ENCODE measurements at places on chromosomes 5 and 9.

DNA sequence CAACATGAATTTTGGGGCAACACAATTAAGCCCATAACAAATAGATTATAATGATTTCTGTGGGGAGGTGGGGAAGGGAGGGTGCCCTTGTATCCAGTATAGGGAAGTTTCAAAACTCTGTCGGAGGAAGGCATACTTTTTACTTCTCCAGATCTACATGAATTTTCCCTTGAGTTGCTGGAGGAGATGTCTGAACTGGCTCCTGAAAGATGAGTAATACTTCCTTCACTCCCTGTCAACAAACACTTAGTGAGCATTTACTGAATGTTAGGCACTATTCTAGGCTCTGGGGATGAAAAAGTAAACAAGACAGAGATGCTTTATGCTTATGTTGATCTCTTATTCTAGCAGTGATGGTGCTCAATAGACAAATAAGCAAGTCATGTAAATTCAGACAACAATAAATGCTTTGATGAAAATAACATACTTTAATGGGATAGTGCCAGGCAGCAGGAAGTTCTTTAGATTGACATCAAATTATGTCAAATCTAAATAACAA lies 197.9 kb upstream of the ANKH start:
- DNase-seq = no peak

DNA sequence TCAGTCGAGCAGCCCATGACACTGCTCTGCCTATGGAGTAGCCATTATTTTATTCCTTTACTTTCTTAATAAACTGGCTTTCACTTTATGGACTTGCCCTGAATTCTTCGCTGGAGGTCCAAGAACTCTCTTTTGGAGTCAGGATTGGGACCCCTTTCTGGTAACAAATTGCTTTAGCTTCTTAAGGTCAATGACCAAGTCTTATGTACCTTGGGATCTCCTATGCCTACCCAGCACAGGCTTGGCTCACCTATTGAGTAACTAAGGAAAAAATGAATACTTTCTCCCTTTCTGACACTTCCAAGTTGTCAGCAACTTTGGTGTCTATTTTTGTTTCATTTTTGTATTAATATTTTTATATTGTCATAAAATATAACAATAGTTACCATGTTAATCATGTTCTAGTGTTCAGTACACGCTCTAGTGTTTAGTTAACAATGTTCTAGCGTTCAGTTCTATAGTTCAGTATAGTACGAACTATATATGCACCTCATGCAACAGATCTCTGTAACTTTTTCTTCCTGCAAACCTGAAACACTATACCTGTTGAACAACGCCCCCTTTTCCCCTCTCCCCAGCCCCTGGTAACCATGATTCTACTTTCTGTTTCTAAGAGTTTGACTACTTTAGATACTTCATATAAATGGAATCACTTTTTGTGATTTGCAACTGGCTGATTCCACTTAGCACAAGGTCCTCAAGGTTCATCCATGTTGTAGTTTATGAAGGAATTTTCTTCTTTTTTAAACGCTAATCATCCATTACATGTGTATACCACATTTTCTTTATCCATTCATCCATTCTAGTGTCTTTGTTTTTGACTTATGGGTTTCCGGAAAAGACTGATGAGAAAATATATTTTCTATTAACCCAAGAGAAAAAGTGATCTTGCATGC lies 1.8 kb upstream of the RHOBTB3 start:
- no peak for DNase-seq

GRCh38 chr5:36151434-36152323 lies at the start of the genes LMBRD2 and SKP2:
TSS of gene LMBRD2 (minus strand) at chr5:36151887. CDS start at chr5:36143349, 8,538 bp downstream.
TSS of gene SKP2 (plus strand) at chr5:36152111. CDS start at chr5:36152263, 152 bp downstream.
- peak; percentile 99 for DNase-seq

GRCh38 chr9:137226338-137227053 lies 806 bp upstream of the RNF224 start:
- peak; percentile 35 for DNase-seq

- DNase-seq = peak; percentile 18
These were observed 15.5 kb upstream of the SLC36A3 start for GRCh38 chr5:151318850-151319732.

GRCh38 chr5:151002250-151002649 lies 18.1 kb upstream of the GPX3 start:
- DNase-seq = no peak

DNA sequence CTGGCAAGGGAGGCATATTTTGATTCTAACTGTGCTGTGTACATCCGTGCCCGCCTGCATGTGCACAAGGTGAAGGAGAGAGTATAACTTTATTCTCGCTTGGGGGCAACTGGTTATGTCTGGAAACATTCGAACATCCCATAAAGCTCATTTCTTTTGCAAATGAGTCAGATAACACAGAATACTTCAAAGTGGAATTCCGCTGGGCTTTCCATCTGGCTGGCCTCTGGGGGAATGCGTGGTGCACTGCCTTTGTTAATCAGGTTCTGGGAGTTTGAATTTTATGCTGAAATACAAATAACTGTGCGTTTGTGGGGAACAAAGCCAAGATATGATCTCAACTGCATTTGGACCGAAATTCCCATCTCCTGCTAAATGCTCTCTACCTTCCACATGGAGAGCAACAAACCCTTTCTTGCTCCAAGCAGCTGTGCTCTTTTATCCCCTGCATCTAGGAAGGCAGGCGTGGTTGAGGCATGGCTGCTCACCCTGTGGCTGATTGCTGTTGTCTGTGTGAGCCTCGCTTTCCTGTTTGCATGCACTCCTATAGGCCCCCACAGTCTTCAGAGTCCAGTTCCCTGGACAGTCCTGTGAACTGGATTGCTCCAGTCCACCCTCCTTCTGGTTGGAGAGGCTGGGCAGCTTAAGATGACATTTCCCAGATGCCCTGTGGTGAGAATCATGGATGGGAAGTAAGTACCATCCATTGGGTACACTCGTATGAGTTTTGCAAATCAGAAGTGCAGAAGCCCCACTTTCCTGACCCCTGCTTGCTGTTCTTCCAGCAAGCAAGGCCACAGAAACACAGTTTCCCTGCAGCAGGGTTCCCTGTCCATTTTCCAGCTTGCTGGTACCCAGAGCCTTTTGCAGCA lies 82.9 kb upstream of the ALDH1B1 start:
- peak; percentile 25 for DNase-seq

DNA sequence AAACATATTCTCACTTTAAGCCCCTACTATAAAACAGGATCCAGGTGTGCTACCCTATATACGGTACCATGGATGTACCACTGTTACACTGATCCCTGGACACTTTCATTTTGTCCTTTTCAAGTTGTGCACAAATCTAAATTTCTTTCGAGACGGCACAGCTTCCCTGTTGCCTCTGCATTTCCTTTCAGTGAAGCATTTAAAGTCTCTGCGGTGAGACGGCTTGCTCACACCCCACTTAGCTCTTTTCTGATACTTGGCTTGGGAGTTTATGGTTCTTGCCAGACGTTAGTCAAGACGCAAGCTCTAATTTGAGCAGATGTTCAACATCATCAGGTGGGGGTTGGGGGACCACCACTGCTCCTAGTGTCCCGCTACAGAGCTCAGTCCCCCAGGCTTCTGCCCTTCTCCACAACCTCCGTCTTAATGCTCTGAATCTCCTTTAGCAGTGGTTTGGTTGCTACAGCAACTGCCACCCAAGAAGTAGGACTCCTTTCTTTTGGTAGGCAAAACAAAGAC lies 15.8 kb downstream of the F2RL2 start:
- no peak for DNase-seq

DNA sequence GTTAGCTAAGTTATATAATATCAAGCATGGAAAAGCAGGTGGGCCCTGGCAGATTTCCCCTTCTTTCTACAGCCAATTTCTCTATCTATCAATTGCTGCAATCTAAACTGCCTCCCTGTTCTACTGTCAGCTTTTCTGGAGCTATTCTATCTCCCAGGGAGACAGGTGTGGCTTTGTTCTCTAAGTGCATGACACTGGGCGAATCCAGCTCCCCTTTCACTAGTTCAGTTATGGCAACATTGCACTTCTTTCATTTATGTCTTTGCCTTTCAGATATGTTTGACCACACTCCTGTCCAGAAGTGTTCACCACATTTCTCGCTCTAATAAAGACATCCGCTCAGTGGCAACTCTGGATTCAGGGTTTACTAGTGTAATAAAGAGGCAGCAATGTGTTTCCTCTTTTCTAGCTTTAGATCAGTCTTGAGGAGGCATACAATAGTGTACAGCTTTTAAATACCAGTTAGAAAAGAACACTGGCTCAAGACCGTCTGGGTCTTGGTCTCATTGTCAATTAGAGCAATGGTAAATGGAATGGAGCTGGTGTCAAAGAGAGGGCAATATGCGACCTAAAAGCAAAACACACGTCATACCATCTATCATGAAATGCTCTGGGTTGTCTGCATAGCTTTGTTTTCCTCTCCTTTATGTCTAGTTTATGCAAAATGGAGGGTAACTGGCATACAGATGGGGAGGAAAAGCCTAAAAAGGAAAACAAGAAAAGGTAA lies 197.0 kb downstream of the SLF1 start:
- DNase-seq = no peak

GRCh38 chr5:42825422-42826148 lies 13.9 kb upstream of the SELENOP start:
- DNase-seq = no peak

DNA sequence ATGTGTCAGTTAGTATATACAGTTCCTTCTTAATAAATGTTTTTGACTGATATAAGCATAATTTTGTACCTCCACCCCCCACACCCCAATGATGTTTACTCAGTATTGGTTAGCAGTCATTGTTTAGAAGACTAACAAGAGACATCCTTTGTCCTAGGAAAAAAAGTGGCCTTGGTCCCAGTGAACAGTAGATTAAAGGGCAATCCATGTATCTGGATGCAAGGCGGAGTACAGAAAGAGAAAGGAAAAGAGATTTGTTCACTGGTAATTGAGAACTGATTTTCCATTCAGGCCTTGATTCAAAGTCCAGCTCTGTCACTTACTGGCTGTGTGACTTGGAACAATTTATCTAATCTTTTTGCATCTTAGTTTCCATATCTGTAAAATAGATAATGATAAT lies 4.6 kb downstream of the RALGPS1 start:
- no peak for DNase-seq

DNA sequence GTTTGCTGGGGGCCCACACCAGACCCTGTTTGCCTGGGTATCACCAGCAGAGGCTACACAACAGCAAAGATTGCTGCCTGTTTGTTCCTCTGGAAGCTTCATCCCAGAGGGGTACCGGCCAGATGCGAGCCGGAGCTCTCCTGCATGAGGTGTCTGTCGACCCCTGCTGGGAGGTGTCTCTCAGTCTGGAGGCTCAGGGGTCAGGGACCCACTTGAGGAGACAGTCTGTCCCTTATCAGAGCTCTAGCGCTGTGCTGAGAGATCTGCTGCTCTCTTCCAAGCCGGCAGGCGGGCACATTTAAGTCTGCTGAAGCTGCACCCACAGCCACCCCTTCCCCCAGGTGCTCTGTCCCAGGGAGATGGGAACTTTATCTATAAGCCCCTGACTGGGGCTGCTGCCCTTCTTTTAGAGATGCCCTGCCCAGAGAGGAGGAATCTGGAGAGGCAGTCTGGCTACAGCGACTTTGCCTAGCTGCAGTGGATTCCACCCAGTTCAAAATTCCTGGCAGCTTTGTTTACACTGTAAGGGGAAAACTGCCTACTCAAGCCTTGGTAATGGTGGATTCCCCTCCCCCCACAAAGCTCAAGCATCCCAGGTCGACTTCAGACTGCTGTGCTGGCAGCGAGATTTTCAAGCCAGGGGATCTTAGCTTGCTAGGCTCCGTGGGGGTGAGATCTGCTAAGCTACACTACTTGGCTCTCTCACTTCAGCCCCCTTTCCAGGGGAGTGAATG lies 206.0 kb upstream of the TLX3 start:
- no peak for DNase-seq

DNA sequence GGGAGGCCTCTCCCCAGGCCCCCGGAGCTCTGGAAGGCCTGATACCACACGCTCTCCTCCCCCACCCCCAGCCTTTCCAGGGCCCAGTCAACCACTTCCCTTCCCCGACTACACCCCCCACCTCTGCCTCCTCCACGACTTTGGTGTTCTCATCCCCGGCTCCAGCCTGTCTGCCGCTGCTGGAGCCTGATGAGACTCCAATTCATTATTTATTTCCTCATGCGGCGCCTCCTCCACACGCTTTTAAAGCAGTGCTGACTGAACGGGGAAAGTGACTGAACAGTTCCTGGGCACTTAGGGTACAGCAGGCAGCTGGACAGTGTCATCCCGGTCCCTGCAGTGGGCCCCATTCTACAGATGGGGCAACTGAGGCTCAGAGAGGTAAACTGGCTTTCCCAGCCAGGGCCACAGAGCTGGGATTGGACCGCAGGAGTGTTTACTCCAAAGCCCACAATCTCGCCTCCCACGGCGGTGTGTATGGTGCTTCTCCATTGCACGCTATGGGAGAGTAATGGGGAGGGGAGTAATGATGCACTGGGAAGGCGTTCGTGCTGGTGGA lies 15.9 kb upstream of the RPL26L1 start:
- DNase-seq = peak; percentile 59

DNA sequence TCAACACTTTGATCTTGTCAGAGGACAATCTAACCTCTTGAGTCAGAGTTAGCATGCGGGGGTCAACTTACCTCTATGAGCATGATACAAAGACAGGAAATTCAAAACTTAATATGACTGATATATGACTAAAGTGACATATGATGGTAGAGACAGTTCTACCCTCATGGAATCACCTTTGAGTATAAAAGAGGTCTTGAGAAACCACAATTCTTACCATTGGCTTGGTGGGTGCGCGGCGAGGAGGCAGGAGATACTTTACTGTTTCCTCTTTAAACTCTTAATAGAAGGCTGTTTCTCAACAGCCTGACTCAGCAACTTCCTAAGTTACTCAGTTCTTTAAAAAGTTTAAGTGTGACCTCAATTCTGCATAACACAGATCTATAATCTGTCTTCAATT lies 372.8 kb downstream of the KIAA0825 start:
- no peak for DNase-seq
